ENCODE measurements at places on chromosomes 12 and 14.

DNA sequence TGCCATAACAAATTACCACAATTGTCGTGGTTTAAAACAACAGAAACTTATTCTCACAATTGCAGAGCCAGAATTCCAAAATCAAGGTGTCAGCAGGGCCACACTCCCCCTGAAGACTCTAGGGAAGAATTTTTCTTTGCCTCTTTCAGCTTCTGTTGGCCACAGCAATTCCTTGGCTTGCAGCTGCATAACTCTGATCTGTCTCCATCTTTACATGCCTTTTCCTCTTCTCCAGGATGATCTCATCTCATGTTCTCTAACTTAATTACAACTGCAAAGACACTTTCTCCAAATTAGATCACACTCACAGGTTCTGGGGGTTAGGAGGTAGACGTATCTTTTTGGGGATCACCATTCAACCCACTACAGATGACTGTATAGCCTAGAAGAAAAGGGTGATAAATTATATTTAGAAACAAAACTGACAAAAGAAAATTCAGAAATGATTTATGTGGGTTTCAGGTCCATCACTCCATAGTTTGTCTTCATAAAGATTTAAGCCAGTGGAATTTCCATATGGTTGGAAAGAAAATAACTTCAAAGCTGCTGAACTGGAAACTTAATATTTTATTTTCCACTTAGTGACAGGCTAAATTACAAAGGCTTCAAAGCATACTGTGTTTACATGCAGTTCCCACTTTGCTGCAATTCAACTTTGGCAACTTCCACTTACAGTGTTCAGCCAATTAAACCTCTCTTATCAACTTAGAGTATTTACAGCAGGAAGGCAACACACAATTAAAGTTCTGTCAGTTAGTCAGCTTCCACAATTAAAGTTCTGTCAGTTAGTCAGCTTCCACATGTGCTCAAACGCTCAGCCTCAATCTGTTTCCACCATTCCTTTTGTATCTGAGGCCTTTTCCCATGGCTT lies 213.3 kb downstream of the EPS8 start:
- peak overlapping the region; percentile 47 for H3K27ac ChIP-seq
- H3K4me1 ChIP-seq: peaks cover 6% of the 10 kb centered on the region
- no peak for DNase-seq
- no peak overlapping the region for H3K4me3 ChIP-seq
- no peaks in the 10 kb centered on the region for H3K27me3 ChIP-seq
- no peaks in the 10 kb centered on the region for H3K36me3 ChIP-seq

GRCh38 chr12:9615420-9616136 lies 7.9 kb upstream of the KLRB1 start:
- no peaks in the 10 kb centered on the region for H3K27me3 ChIP-seq
- no peaks in the 10 kb centered on the region for H3K36me3 ChIP-seq
- no peaks in the 10 kb centered on the region for H3K4me1 ChIP-seq

DNA sequence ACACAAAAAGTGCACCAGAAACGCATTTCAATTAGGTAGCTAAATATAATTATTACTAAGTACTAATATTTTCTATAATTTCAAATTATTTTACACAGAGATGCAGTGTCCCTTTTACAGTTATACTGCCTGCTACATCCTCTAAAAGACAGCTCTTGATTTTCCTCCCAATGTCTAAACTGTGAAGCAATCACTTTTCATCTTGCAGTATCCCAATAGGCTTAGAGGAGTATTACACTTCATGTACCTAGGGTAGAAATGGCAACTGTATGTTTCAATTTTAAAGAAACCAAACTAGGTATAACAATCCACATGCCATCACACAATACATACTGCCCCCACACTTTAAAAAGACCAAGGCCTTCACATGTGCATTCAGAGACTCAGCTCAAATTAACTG lies 7.3 kb downstream of the RSRC2 start:
- peaks cover 38% of the 10 kb centered on the region for H3K36me3 ChIP-seq
- H3K27me3 ChIP-seq: no peaks in the 10 kb centered on the region
- peaks cover 2% of the 10 kb centered on the region for H3K4me1 ChIP-seq
- no peak overlapping the region for H3K4me3 ChIP-seq
- no peak overlapping the region for H3K27ac ChIP-seq
- DNase-seq: no peak

GRCh38 chr12:27180906-27181505 lies 63.1 kb upstream of the STK38L start:
- no peaks in the 10 kb centered on the region for H3K27me3 ChIP-seq
- DNase-seq: no peak
- no peaks in the 10 kb centered on the region for H3K4me1 ChIP-seq
- H3K36me3 ChIP-seq: no peaks in the 10 kb centered on the region
- H3K27ac ChIP-seq: no peak overlapping the region

DNA sequence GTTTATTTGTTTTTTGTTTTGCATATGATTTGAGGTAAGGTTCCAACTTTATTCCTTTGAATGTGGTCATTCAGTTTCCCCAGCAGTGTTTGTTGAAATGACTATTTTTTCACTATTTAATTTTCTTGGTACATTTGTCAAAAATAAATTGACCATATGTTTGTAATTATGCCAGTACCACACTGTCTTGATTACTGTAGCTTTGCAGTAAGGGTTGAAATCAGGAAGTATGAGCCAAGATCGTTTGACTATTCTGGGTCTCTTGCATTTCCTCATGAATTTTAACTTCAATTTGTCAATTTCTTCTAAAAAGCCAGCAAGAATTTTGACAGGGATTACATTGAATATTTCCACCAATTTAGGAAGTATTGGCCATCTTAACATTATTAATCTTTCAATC lies 199.3 kb upstream of the PPFIA2 start:
- DNase-seq: no peak
- no peaks in the 10 kb centered on the region for H3K36me3 ChIP-seq
- H3K4me1 ChIP-seq: no peaks in the 10 kb centered on the region
- H3K27me3 ChIP-seq: no peaks in the 10 kb centered on the region
- H3K27ac ChIP-seq: no peak overlapping the region

GRCh38 chr14:22854963-22855724 lies 16.4 kb upstream of the LRP10 start:
- no peak overlapping the region for H3K4me3 ChIP-seq
- no peak for DNase-seq
- no peaks in the 10 kb centered on the region for H3K36me3 ChIP-seq
- peaks cover 4% of the 10 kb centered on the region for H3K4me1 ChIP-seq
- no peaks in the 10 kb centered on the region for H3K27me3 ChIP-seq

DNA sequence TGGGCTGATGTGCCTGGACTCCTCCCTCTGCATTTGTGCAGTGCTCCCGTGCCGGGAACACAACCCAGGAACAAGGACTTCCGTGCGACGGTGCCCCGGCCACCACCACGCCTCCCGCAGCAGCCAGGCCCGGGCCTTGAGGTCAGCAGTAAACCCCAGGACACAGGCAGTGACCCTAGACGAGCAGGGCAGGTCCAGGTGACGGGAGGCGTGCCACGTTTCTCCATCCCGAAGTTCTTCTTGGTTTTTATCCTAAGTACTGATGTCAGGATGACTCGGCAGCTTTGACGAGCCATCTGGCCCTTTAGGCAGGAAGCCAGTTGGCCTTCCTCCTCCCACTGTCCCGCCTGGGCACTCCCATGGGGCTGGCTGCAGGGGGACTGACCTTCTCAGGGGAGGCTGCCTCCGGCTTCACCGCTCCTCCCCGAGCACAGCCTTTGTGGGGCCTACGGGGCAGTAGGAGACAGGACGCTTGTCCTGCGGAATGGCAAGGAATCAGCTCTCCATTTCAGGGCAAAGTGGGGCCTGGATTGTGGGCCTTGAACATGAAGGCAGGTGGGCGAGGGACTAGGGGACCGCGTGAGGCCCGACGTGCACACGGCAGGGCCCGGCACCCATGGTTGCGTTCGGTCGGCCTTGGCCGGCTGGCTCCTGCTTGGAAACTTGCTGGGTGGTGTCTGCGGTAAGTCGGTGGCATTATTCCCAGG lies 94.1 kb downstream of the FBXL14 start:
- H3K27me3 ChIP-seq: no peaks in the 10 kb centered on the region
- H3K4me3 ChIP-seq: no peak overlapping the region
- H3K27ac ChIP-seq: no peak overlapping the region

GRCh38 chr14:76461886-76462285 lies 85.9 kb downstream of the ESRRB start:
- no peaks in the 10 kb centered on the region for H3K36me3 ChIP-seq
- no peaks in the 10 kb centered on the region for H3K4me1 ChIP-seq
- H3K27me3 ChIP-seq: no peaks in the 10 kb centered on the region
- H3K4me3 ChIP-seq: no peak overlapping the region
- no peak for DNase-seq

DNA sequence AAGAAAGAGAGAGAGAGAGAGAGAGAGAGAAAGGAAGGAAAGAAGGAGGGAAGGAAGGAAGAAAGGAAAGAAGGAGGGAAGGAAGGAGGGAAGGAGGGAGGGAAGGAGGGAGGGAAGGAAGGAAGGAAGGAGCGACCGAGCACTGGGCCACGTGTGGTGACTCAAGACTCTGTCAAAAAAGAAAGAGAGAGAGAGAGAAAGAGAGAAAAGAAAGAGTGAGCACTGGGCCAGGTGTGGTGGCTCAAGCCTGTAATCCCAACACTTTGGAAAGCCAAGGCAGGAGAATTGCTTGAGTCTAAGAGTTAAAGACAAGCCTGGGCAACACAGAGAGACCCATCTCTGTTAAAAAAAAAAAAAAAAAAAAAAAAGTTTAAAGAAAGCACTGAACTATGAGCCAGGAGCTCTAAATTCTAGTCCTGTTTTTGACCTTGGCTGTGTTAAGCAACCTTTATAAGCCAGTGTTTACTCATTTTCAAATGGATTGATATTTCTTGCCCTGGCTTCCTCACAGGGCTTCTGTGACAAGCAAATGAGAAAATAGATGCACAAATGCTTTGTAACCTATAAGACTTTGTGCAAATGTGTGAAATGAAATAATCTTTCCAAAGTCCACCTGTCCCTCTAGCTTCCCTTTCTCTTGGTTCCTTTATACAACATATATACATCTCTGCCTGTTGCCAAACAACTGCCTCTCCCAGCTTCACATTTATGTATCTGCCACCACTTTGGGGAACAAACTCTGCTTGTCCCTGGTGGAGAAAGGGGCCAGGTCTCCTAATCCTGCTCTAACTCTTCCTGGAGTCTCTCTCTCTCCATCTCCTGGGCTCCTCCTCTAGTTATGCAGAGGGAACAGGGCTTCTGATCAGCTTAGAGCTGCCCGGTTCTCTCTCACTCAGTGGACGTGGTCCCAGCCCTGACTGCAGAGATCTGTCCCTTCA lies 16.1 kb upstream of the PLEKHG6 start:
- no peaks in the 10 kb centered on the region for H3K27me3 ChIP-seq
- peak; percentile 74 for DNase-seq
- no peaks in the 10 kb centered on the region for H3K36me3 ChIP-seq
- no peak overlapping the region for H3K4me3 ChIP-seq
- H3K27ac ChIP-seq: peak overlapping the region; percentile 92
- H3K4me1 ChIP-seq: peaks cover 6% of the 10 kb centered on the region
